Heart left ventricle (tissue), 16 donors: ENCODE measurements at places on chromosomes 7 and 10.

- DNase-seq: no peak
These were observed 10.1 kb upstream of the SLC29A3 start for GRCh38 chr10:71308985-71309384.

GRCh38 chr7:74655768-74656440 lies 1.6 kb upstream of the GTF2I start:
- DNase-seq: no peak

GRCh38 chr10:100651916-100652315 lies 93.5 kb upstream of the PAX2 start:
- DNase-seq: no peak

DNA sequence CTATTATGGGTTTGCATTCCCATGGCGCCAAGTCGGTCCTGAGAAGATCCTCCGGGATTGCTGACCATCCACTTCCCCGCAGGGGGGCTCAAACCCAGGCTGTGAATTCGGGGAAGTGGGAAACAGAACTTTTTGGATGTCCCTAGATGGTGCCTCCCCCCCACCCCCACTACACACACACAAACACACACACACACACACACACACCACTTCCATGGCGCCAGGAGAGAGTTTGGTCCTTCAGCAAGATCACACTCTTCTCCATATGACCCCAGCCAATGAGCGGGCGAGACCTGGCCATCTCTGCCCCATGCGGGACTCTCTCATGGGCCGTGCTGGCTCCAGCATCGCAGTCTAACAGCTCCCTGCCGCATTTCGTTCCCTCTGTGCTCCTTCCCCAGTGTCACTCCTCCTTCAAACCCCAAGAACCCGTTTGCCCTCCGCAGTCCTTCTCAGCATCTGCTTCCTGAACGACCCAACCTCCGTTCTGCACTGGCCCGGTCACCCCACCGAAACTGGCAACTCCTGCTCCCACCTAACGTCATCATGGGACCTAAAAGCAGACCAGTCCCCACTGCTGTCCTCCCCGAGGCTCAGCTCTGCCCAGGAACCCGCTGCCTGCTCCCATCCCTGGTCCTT lies 32.1 kb upstream of the TNRC18 start:
- no peak for DNase-seq

GRCh38 chr10:20215547-20216152 lies 399.4 kb downstream of the PLXDC2 start:
- no peak for DNase-seq

- DNase-seq: no peak
These were observed 77.4 kb upstream of the C1GALT1 start for GRCh38 chr7:7104971-7105370.

DNA sequence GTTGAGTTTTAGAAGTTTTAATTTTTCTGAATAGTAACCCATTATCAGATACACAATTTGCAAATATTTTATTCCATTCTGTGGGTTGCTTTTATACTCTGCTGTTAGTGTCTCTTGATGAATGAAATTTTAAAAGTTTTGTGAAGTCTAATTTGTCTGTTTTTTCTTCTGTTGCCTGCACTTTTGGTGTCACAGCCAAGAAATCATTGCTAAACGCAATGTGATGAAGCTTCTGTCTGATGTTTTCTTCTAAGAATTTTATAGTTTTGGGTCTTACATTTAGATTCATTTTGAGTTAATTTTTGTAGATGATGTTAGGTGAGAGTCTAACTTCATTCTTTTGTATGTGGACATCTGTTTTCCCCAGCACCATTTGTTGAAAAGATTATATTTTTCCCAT lies 330.0 kb upstream of the FOXK1 start:
- no peak for DNase-seq

- DNase-seq: no peak
These were observed 1050.7 kb downstream of the SORCS3 start for GRCh38 chr10:105691811-105692210.

GRCh38 chr7:42940985-42941847 lies 9.0 kb downstream of the MRPL32 start:
- DNase-seq: peak; percentile 71

DNA sequence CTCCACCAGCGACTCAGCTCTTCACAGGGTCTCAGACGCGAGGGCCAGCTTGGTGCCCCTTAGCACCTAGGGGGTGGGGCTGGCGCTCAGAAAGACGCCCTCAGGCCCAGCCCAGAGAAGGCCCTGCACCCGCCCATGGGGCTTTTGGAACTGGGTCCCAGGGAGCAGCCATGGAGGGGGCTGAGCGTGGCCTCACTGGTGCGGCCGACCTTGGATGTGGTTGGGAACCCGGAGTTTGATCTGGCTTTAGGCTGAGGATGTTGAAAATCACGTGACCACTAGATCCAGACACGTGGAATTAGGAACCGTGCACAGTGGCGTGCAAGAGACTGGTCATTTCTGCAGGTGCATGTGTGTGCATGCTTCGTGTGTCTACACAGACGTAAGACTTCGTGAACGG lies 185.4 kb downstream of the DNAJB6 start:
- no peak for DNase-seq

DNA sequence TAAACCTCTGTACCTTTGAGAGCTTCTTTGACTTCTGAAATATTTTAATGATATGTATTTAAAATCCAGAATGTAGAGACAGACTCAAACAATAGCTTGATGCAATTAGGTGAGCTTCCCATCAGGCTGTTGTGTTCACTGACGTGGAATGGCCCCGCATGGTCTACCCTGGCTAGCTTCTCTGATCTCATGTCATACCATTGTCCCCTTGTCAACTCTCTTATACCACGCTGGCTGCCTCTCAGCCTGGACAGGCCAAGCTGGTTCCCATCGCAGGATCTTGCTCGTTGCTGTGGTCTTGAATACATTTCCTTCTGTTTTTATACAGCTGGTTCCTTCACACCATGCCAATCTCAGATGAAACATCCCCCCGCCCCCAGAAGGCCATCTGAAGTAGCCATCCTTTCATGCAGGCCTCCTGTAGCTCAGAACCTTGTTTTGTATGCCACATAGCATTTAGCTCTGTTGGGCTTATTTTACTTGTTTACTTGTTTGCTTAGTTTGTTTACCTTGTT lies 84.2 kb downstream of the FANK1 start:
- no peak for DNase-seq

DNA sequence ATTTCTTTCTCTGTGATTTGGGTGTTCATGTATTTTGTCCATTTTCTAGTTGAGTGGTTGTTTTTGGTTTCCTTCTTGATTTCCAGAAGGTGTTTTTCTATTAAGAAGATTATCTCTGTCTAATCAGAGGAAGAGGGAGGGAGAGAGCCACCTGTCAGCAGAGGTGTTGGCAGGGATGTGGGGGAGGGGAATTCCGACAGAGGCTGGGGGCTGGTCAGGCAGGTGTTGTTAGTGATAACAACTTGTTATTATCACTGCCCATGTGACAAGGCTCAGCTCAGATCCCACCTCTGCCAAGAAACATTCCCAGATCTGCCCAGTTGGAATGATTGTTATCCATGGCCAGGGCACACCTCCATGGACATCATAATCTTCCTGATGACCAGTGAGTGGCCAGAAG lies 293.4 kb downstream of the GFRA1 start:
- DNase-seq: no peak

- DNase-seq: no peak
These were observed 29.2 kb upstream of the MKX start for GRCh38 chr10:27774831-27775230.

DNA sequence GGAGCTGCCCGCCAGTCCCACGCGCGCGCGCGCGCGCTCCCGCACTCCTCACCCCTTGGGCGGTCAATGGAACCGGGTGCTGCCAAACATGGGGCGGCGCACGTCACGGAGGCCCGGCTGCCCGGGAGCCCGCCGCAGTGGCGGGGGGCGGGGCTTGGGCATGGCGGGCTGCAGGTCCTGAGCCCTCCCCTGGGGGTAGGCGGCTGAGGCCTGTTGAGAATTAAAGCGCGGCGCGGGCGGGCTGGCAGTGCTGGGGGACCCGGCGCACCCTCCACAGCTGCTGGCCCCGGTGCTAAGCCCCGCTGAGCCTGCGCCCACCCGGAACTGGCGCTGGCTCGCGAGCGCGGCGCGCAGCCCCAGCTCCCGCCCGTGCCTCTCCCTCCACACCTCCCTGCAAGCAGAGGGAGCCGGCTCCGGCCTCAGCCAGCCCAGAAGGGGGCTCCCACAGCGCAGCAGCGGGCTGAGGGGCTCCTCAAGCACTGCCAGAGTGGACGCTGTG lies 634.2 kb downstream of the ANKRD7 start:
- DNase-seq: no peak

GRCh38 chr7:57427146-57427545 lies 22.8 kb upstream of the ZNF716 start:
- no peak for DNase-seq

- DNase-seq: no peak
These were observed 187.7 kb upstream of the KLF6 start for GRCh38 chr10:3972460-3973301.

DNA sequence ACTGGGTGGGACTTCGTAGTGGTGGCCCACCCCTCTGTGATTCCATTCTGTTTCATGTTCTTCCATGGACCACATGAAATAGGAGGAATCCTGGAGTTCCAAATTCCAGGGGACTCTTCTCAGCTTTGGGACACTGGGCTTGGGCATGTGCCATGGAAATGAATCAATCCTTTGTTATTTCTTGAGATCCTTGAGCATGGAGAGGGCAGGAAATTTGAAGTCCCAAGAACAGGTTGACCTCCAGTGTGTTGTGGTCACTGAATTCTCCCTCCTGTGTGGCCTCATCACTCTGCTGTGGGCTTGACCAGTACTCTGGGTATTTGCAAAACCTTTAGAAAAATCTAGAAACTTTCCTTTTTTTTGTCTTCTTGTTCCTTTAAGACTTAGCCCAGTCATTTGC lies 22.7 kb downstream of the TACR2 start:
- DNase-seq: no peak

DNA sequence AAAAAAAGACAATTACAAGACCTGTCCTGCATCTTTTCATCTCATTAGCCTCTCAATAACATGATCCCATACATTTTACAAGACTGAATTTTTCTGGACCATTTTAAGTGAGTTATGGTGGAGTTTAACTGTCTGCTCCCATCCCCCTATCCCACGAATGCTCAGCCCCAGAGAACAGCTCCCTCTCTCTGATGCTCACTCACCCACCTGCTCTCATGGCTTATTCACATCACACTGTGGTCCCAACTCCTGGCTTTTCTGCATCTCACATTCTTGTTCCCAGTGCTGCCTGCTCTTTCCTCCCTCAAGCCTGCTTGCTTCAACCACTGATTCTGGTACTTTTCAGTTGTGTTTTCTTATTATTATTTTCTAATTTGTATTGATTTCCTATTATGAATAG lies 20.4 kb upstream of the CCSER2 start:
- no peak for DNase-seq

- DNase-seq: no peak
These were observed 30.3 kb upstream of the GPAM start for GRCh38 chr10:112213836-112214235.

GRCh38 chr7:97116308-97116707 lies 1.2 kb upstream of the SDHAF3 start:
- DNase-seq: no peak

DNA sequence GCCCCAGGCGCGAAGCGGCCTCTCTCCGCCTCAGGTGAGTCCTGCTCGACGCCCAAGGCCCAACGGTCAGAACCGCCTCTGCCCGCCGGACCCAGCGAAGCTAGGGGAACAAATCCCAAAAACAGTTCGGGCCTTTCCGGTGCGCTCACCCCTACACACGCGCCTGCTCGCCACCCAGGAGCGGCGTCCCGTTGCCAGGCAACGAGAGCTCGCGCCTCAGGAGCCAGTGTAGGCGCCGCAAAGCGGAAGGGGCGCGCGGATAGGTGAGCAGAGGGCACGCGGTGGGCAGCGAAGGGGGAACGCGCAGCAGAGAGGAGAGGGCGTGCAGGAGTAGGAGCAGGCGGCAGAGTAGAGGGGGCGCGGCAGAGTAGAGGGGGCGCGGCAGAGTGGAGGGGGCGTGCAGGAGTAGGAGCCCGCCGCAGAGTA lies at the start of the genes DYDC1 and DYDC2:
DYDC1 (minus strand) TSS at position 193 of the 426 bp plus-strand sequence. CDS start 4,154 bp downstream, outside the sequence.
DYDC2 (plus strand) TSS at position 219 of the 426 bp plus-strand sequence. CDS start 5,663 bp downstream, outside the sequence.
- peak; percentile 66 for DNase-seq
